Fibroblast of skin of right quadriceps (primary cell): ENCODE measurements at places on chromosomes 16 and 17.

DNA sequence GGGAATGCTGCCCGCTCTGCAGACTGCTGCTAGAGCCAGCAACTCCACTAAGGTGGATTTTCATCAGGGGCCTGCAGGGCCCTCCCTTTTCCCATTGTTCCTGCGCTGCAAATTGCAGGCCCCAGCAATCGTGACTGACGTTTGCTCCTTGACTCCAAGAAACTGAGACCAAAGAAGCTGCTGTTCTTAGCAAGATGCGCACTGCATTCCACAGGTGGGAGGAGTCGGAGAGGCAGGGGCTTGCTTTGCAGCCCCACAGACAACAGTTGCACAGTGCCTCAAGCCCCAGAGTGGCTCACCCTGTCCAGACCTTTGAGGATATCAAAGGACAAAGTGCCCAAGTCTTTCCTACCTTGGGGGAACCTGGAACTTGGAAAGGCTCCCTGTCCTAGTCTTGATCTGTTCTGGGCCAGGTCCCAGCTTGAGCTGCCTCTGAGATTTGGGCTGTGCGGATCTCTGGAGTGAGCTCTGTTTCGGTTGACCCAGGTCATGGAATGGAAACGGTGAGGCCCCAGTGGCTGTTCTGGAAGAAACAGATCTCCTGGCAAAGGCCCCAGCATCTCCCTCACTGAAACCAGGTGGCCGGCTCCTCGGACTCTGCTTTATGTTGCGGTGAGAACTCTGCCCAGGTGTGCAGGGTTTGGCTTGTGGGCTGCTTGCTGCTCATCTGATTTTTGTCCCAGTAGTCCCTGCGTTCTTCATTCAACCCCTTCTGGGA lies 24.9 kb downstream of the PLCD3 start:
- no peak for DNase-seq

DNA sequence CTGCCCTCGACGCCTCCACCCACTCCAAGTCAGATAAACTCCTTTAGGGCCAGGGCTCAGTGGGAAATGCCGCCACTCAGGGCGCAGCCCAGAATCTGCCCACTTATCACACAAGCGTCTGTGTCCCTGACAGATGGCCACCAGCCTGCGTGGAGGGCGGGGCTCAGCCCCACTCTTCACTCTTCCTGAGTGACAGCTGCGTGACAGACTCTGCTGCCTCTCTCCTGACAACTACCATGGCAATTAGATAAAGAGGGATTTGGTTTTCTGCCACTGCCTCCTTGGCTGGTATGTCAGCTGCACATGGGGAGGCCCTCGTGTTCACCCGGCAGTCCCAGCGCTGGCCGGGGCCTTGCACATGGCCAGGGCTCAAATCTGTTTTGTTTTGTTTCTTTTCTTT lies 96.2 kb downstream of the RTN4RL1 start:
- no peak for DNase-seq

DNA sequence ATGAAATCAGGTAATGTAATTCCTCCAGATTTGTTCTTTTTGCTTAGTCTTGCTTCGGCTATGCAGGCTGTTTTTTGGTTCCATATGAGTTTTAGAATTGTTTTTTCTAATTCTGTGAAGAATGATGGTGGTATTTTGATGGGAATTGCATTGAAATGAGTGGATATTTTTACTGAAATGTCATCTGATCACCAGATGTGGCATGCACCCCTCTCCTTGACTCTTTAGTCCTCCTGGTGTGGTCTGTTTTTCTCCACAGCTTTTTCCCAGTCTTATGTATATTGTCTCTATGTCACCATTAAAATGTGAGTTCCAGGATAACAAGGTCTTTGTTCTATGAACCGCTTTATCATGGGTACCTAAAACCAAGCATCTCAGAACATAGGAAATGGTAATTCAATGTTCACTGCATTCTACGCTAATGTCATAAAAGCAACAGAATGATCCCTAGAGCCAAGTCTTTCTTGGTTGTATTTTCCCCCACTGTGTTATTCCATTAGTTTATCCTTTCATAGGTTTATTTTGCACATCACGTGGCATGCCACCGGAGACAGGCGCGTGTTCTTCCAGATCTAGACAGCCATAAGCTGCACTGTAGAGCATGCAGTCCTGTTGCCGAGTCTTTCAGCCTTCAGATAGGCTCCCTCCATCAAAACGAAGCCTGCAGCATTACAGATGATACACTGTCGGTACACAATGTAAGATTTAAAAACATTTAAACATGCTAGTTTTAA lies 172.5 kb downstream of the RPTOR start:
- peak; percentile 64 for DNase-seq

GRCh38 chr16:57152096-57153093 lies 33.4 kb downstream of the PSME3IP1 start:
- DNase-seq, result no peak

- no peak for DNase-seq
Measured at GRCh38 chr17:8700546-8700945, 44.1 kb downstream of the CCDC42 start.

DNA sequence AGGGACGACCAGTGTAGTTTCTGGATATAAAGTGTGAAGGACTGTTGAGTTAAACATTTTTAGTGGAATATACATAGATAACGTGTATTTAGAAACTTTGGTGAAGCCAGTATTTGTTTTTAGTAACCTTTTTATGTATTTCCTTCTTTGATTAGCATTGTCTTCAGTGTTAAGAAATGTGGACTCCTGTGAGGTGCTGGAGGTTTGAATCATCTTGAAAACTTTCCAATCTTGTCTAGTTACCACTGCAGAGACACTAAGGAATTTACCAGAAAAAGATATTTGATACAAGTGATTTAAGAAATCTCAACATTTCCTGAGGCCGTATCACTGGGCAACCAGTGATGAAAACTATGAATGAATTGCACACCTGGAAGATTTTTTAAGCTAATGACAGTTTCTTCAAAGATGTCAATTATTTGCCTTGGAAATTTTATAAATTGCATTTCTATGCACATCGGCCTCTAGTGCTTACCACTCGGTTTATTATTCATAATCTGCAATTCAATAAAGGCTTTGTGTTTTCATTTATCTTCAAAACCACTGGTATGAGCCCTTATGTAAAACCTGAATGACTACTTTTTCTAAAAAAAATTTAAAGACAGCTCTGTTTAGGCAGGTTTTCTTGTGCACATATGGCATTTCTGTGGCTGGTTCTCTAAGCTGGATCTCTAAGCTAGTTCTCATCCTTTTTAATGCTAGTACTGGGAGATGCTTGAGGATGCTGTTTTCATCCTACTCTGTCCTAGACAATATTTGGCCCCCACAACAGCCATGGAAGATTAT lies 31.4 kb upstream of the ADCY7 start:
- DNase-seq, result peak; percentile 61

GRCh38 chr17:72165192-72165866 lies 44.5 kb downstream of the SOX9 start:
- DNase-seq, result no peak

DNA sequence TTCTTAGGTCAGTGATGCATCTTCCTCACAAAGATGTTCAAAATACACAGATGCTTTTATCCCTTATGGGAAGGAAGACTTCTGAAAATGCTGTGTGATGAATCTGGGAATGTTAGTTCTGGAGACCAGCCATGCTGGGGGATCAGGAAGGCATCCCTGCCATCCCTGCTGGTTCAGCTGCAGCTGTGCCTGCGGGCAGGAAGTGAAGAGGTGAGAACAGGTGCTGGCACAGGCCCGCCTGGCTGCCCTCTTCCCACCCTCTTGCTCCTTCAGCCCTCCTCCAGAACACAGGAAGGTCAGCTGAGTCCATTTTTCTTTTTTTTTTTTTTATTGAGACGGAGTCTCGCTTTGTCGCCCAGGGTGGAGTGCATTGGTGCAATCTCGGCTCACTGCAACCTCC lies 15.2 kb downstream of the RAB11FIP3 start:
- no peak for DNase-seq

DNA sequence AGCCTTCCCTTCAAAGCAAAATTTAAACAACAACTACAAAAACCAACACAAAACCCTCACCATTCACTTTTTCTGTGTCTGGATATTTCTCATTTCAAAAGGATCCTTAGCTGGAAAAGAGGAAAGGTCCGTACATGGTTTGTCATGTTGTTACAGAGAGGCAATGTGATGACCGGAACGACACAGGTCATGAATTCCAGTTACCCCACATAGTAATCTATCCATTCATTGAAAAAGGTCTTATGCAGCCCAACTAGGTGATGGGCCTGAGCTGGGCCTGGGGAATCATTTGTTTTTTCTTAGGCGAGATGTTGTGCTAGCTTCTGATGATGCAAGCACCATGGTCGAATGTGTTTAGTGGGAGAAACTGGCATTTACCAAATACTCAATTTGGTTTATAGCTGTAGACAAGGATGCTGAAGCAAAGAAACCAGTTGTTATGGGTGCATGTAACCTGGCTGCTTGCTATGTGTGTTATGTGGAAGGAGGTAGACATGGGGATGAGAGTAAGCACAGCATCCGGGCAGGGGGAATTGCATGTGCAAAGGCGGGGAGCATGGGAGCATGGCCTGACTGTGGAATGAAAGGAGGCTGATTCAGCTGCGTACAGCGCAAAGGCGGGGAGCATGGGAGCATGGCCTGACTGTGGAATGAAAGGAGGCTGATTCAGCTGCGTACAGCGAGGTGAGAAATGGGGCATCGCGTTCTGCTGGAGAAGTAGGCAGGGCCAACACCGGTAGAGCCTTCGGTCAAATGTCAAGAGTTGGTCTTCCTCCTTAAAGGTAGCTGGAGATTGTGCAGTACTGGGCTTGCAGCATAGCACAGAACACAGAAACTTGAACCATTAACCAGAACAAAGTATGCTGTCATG lies 269.7 kb upstream of the MAF start:
- no peak for DNase-seq

- DNase-seq, result no peak
Measured at GRCh38 chr17:64148017-64148631, 18.2 kb upstream of the ERN1 start.

- DNase-seq, result no peak
Measured at GRCh38 chr17:2093349-2093748, 38.4 kb downstream of the HIC1 start.

GRCh38 chr16:55747785-55748184 lies 85.1 kb downstream of the CES1 start:
- no peak for DNase-seq

DNA sequence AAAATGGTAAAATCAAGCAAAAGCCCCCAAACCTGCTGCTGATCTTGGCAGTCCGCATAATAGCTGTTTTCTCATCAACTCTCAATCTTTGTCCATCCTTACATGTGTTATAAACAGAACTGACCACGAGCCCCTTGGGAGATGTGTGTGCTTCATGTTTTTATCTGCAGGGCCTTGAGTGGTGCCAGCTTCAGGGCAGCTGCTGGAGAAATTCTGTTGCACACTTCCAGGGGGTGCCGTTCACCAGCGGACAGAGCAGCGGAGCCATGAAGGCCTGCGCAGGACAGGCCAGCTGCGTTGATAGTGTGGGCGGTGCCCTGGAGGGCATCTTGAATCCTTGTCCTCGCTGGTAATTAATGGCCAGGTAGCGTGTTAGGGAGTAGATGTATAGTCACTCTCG lies 20.1 kb downstream of the MPRIP start:
- DNase-seq, result peak; percentile 35

DNA sequence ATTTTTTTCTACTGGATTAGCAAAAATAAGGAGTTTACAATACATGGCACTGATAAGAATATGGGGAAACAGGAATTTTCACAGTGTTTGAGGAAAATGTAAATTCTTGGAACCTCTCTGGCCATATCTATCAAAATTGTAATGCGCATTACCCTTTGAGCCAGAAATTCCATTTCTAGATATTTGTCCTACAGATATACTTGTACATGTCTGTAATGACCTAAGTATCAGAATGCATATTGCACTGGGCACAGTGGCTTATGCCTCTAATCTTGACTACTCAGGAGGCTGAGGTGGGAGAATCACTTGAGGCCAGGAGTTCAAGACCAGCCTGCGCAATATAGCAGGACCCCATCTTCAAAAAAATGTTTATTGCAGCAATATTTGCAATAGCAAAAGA lies 25.8 kb upstream of the HAS3 start:
- no peak for DNase-seq

- no peak for DNase-seq
Measured at GRCh38 chr17:74235040-74235581, 21.7 kb downstream of the TTYH2 start.
